Pulmonary artery endothelial cell (primary cell): ENCODE measurements at places on chromosomes 16 and 17. TPM values are rescaled to one million over a fixed set of nuclear protein-coding genes. Genes with fewer than 3 reads are reported as not detected.

Gene PMP22
- total RNA-seq: 28.0 and 58.8 TPM in 2 replicates

Gene ITGAL
- under 0.01 TPM in 1 of 2 replicates, not detected in the other for total RNA-seq

Gene MYH8
- total RNA-seq: not detected in 2 replicates

Gene GH2
- total RNA-seq: not detected in 2 replicates

Gene CETP
- total RNA-seq: 0.14 and 0.33 TPM in 2 replicates

Gene TVP23C
- 17.7 and 20.7 TPM in 2 replicates for total RNA-seq

Gene TMC7
- 3.3 and 3.6 TPM in 2 replicates for total RNA-seq

Gene NPIPB9
- 0.99 TPM in 1 of 2 replicates, not detected in the other for total RNA-seq

Gene TNP2
- not detected in 2 replicates for total RNA-seq

Gene KLHDC4
- total RNA-seq: 34.0 and 34.4 TPM in 2 replicates

Gene CTRB1
- not detected in 2 replicates for total RNA-seq

Gene SLC16A5
- 5.0 and 7.1 TPM in 2 replicates for total RNA-seq

Gene TBX21
- not detected in 2 replicates for total RNA-seq

Gene RND2
- 0.35 and 0.46 TPM in 2 replicates for total RNA-seq

Gene MFAP4
- total RNA-seq: not detected in 2 replicates

Gene SLC13A2
- total RNA-seq: not detected in 2 replicates

Gene TBX2
- total RNA-seq: not detected in 2 replicates

Gene SLC52A1
- total RNA-seq: 0.07 TPM in 2 replicates
